ENCODE measurements at places on chromosomes 12 and 14.

- no peak for DNase-seq
Measured at GRCh38 chr14:99028521-99028920, 243.5 kb downstream of the BCL11B start.

GRCh38 chr12:108381787-108382436 lies 42.8 kb upstream of the CMKLR1 start:
- no peak for DNase-seq

- peak; percentile 77 for DNase-seq
Measured at GRCh38 chr14:65098586-65098985, 3.7 kb downstream of the MAX start.

DNA sequence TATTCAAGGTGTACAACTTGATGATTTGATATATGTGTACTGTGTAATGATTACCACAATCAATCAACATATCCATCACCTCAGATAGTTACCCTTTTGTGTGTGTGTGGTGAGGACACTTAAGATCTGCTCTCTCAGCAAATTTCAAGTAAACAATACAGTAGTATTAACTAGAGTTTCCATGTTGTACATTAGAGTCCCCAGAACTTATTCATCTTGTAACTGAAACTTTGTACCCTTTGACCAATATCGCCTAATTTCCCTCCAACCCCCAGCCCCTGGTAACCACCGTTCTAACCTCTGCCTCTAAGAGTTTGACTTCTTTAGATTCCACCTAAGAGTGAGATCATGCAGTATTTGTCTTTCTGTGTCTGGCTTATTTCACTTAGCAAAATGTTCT lies 12.1 kb downstream of the ADCK1 start:
- DNase-seq, result no peak

GRCh38 chr14:75972801-75973421 lies 8.9 kb downstream of the TGFB3 start:
- no peak for DNase-seq

DNA sequence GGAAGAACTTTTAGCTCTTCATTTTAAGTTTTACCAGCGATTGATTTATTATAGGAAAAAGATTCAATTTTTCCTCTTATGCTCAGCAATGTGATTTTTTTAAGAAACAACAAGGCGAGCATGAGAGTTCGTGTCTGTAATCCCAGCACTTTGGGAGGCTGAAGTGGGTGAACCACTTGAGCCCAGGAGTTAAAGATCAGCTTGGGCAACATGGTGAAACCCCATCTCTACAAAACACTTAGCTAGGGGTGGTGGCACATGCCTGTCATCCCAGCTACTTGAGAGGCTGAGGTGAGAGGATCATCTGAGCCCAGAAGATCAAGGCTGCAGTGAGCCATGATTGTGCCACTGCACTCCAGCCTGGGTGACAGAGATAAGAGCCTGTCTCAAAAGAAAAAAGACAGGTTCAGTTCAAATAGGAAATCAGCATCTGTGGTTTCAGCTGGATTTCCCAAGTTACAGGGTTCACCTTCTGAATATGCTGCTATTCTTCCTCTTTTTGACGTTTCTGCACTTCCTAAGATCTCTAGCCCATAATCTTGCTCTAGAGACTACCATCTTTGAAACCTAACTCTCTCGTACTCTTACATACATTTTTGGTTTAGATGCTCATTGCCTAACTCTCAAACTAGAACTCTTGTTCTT lies 274.7 kb downstream of the SEC23A start:
- DNase-seq, result peak; percentile 4

DNA sequence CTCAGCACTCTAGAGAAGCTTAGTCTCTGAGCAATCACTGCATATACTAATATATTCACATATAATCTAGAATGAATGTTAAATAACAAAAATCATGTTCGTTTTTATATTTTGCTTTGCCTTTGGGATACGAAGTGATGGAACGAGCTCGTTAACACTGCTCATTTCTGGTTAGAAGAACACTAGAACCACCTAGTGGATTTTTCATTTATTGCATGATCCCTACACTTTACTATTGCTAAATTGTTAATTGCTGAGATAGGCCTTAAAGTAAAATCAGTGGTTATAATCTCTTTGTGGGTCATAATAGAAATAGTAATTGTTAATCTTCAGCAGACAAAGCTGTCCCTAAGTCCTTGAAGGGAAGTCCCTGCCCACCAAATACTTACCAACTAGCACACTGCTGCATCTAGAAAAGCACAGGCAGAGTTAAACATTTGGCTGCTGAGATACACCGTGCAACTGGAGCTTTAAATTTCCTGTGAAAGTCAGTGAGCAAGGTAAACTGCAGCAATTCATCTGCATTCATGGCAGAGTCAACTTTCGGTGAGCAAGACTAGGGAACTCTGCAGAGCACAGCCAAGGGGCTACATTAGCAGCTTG lies 353.7 kb downstream of the APAF1 start:
- DNase-seq, result peak; percentile 13

- DNase-seq, result no peak
Measured at GRCh38 chr14:48023881-48024280, 348.5 kb upstream of the MDGA2 start.

DNA sequence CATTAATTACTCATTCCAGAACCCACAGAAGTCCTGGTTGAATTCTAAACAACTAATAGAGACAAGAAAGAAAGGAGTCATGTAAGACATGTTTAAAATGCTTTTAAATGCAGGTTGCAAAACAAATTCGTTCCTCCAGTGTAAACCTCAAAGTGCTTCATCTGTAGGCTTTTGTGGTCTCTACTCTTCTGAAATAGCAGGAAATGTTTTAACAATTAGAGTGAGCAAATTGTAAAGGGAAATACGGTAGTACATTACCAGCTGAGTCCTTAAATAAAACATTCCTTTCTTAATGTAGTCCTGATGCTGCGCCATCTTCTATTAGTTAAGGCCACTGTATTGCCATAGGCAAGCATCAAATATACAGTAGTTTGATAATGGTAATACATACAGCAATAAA lies 1934.2 kb upstream of the SEL1L start:
- DNase-seq, result no peak

DNA sequence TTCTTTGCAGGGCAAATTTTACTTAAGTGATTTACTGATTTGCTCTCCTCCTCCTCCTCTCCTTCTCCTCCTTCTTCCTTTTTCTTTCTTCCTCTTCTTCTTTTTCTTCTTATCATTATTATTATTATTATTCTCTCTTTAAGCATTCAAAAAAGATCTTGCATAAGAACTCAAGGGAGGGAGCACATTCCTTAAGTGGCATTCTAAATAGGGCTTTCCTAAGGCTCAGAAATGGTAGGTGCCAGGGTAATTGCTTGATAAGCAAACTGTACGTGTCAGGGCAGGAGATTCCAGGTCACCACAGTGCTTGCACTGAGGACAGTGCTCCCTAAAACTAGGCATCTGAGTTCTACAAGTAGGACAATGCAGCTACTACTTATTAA lies 92.4 kb downstream of the SPTSSA start:
- DNase-seq, result no peak

- DNase-seq, result no peak
Measured at GRCh38 chr14:50311337-50311971, 575 bp downstream of the L2HGDH start.

DNA sequence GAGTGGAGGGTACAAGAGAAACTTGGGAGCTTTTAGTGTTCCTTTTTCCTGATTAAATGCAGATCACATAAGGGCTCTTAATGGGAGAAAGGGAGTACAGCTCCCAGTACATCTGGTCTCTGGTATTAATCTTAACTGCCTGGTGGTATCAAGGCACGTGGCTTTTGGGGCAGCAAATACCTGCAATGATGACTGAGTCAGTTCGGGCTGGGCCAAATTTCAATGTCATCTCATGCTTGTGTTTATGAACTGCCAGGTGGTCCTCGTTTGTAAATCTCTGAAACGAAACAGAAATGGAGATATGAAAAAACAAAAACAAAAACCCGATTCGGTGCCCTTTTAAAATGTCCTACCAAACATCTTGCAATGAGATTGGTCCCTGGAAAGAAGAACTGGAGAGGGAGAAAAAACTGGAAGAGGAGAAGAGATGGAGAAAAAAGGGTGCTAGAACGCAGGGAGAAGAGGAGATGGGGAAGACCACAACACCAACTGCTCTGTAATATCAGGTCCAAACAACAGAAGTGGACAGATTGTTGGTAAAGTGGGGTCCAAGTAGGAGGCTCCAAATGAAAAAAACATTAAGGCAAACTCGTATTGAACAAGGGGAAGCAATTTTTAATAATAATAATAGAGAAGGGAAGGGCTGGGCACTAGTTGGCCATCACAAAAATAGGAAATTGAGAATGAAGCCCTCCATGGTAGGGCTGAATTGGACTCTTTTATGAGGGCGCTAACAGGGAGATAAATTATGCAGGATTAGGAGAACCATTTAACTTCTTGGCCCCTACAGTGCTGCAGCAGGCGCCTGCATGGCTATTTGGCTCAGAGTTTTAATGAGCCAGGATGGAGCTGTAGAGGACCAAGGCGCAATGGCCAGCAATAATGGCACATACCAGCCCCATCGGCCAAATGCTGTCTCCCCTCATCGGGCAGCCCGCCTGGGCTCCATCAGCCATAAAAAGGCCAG lies 45.4 kb upstream of the NPFF start:
- no peak for DNase-seq

GRCh38 chr12:25979059-25979458 lies 20.6 kb downstream of the RASSF8 start:
- no peak for DNase-seq

DNA sequence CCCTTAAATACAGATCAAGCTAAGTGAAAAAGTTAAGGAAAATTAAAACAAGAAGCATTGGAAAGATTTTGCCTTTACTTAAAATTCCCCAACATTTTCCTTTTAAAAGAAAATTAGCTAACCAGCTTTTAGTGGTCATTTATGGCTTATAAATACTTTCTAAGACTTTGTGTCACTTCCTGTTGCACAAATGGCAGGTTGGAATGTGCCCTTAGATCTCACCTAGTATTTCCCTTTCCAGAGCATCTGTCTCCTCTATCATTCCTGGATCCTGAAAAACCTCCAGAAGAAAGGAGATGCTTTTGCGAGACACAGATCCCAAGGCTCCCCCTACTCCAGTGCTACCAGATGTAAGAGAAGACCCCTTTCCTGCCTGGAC lies 58.3 kb downstream of the ARF6 start:
- no peak for DNase-seq

GRCh38 chr14:101108579-101109346 lies 205.2 kb upstream of the RTL1 start:
- DNase-seq, result no peak

GRCh38 chr12:2286461-2287131 lies 233.8 kb downstream of the CACNA1C start:
- DNase-seq, result no peak

DNA sequence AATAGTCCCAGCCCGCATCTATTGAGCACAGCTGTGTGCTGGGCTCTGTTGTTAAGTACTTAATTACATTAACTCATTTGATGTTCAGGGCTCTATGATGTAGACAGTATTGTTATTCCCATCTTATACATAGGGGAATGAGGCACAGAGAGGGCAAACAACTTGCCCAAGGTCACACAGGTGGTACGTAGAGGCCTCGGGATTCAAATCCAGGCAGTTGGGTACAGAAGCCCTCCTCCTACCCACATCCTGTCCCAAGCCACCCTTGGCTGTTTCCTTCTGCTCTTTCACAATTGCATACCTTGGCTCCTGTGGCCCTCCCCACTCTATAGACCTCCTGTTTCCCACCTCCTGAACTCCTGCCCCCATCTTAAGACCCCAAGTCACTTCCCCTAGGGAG lies 10.0 kb upstream of the GPR68 start:
- no peak for DNase-seq

DNA sequence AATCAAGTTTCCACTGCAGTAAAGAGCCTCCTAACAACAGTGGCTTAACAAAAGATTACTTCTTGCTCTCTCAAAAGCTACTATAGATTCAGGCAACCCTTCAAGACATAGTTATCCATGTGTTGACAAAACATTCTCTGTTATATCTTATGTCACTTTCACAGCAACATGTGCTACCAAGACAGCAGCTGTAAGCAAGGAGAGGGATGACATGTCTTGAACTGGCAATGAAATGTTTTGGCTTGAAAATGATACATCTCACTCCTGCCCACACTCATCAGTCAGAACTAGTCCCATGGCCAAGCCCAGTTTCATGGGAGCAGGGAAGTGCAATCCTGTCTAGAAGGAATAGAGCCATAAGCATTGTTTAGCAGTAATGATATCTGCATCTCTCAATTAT lies 10.7 kb upstream of the GRIN2B start:
- DNase-seq, result no peak

GRCh38 chr12:121224591-121224990 lies 14.7 kb downstream of the P2RX4 start:
- DNase-seq, result no peak

DNA sequence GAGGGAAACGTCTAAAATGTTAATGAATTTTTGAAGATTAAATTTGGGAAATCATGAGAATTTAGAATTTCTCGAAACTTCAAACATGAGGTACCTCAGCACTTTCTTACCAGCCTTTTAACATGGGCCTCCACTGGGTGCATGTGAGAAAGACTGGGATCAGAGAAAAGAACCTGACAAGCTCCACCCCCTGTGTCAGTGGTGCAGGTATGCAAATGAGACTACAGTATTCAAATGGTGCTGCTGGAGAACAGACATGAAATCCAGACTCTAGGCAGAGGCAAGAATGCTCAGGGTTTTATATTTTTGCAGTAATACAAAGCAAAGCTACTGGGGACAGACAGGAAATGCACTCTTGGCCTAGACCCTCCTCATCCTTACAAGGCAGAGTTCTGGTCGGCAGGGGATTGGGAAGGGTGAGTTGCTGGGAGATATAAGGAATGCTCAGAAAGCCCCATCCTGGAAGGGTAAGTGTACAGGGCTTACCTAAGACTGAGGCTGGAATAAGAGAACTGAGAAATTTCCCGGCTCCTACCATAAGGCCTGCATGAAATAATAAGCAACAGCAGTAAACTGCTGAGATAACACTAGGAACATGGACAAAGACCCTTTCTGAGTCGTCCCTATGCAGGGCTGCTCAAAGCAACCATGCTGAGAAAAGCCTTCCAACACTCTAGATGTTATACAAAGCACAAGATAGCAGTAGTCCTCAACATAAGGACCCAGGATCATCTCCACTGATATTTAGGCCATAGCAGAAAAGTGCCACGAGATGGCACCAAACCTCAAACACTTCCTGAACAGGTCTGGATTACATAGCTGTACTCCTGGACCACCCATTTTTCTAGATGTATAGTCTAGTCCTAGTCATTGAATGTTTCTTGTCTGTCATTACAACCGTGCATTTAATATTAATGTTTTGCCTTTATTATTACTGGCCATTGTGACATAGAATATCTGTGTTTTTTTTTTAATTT lies 260.8 kb downstream of the RASSF9 start:
- peak; percentile 37 for DNase-seq

GRCh38 chr14:28436821-28437220 lies 329.8 kb upstream of the FOXG1 start:
- no peak for DNase-seq

GRCh38 chr14:92475451-92476187 lies 38.0 kb upstream of the RIN3 start:
- DNase-seq, result peak; percentile 82
